ENCODE measurements at places on chromosomes 13 and 19.

- no peak for DNase-seq
Measured at GRCh38 chr19:34468409-34468808, 13.1 kb upstream of the WTIP start.

- DNase-seq = no peak
Measured at GRCh38 chr13:75120085-75120484, 361.9 kb downstream of the TBC1D4 start.

GRCh38 chr13:75715601-75716523, 79.7 kb downstream of the LMO7 start:
- peak; percentile 44 for DNase-seq

DNA sequence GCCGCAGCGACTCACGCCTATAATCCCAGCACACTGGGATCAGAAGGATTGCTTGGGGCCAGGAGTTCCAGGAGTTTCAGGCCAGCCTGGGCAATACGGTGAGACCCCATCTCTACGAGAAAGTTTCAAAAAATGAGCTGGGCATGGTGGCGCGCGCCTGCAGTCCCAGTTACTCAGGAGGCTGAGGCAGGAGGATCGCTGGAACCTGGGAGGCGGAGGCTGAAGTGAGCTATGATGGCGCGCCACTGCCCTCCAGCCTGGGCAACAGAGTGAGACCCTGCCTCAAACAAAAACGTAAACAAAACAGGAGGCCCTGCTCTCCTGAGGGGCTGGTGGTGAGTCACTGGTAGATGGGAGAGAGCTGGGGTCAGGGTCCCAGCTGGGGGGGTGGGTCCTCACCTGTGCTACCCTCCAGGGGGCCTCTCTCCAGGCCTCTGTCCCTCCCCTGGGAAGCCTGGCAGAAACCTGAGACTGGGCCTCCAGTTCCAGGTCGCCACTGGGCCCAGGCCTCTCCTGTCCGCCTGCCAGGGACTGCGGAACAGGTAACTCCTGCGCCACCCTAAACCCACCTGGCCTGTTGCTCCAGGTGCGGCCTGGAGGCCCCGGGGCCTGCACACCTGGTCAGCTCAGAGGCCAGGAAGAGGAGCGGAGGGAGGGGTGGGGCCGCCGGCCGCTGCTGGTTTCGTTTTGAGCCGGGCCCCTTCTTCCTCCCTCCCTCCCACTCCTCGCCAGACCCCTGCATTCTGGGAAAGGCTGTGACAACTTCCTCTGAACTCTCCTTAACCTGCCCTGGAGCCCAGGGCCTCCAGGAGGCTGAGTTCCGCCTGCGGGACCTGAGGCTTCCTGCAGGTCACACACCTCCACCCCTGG, 17.2 kb upstream of the ZBTB7A start:
- no peak for DNase-seq

- DNase-seq = peak; percentile 43
Measured at GRCh38 chr19:31674503-31675192, 325.4 kb upstream of the TSHZ3 start.

DNA sequence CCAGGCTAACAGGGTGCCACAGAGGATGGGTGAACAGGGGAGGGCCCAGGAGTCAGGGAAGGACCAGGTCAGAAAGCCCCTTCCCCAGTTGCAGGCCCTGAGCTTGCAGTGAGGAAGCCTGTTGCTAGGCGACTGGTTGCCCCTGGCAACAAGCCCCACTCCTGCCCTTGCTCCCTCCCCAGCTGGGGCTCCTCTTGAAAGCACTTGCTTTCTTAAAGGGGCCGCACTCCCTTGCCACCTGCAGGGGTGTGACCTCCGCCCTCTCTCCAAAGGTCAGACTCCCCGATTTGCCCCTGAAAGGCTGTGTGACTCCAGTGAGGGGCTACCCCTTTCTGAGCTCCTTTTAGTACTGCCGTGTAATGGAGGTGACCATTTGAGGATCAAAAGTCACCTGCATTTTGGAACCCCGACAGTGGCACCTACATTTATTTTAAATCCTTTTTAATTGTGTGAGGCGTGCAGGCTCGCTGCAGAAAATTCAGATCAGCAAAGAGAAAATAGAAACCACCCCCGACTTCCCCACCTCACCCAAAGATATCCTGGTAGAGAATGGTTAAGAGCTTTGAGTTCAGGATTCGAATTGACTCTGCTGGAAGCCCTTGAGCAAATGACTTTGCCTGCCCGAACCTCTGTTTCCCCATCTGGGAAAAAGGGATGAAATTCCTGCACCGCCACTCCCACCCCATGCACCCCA, 4.8 kb downstream of the FCHO1 start:
- peak; percentile 64 for DNase-seq

DNA sequence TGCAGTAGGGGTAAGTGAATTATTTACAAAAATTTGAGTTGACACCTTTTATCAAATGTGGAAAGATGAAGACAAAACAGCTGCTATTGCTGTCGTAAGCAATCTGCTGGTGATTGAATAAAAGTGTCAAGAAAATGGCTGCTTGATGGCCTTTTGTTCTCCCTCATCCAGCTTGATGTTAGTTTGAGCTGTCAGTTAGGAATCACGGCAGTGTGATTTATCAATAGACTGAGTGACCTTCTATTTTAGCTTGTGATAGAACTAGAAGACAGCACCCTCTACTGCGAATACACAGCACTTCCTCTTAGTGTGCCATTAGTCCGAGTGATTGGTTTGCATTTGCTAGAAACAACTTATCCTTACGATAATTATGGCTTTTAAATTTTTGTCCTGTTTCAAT, 76.3 kb downstream of the MZT1 start:
- DNase-seq = no peak

DNA sequence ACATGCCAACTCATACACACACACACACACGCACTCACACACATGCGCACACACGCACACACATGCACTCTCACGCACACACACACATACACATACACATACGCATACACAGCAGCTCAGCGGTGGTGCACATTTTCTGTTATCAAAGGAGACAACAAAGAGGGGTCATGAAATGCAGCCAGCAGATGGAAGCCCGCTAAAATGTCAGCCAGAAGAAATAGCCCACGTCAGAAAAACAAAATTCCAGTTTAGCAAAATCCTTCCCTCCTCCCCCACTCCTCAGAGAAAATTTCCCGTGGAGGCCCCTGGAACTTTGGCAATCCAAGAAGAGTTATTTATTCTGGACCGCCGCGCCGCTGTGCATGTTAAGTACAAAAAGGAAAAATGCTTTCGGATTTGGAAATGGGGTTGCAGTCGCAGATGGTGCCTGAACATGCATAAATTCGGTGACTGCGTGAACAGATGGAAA, 114.6 kb upstream of the VSTM2B start:
- DNase-seq = no peak

GRCh38 chr13:99756281-99756680, 215.3 kb downstream of the ZIC5 start:
- DNase-seq = no peak

GRCh38 chr13:90640976-90641375, 706.5 kb upstream of the MIR17HG start:
- DNase-seq = peak; percentile 74

DNA sequence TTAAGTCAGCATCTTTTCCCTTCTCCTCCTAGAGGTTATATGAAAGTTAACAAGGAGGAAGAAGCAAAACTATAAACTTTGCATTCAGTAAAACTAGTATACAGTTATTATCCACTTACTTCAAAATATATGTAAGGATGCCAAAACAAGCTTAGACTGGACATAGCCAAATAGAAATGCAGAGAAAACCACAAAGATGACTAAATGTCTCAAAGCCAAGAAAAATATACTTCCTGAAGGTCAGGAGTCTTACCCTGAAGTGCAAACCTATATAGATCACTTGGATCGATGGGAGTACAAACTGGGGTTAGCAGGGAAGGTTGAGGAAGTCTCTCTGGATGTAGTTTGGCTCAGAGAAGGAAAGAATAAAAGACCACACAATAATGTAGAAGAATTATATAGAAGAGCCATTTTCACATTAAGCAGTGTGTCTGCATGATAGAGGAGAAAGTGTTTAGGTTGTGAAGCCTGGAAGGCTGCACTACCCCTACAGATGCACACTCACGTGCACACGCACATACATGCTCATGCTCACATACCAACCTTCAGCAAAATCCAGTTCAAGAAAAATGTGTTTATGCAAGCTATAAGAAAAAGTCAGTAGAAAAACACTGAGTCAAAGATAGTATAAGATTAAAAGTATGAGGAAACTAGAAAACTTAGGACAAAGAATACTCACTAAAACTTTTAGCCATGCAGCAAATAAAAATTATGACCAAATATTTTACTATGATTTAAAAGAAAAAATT, 112.1 kb upstream of the RXFP2 start:
- peak; percentile 74 for DNase-seq

- no peak for DNase-seq
Measured at GRCh38 chr13:37047032-37047431, 12.5 kb downstream of the SUPT20H start.

DNA sequence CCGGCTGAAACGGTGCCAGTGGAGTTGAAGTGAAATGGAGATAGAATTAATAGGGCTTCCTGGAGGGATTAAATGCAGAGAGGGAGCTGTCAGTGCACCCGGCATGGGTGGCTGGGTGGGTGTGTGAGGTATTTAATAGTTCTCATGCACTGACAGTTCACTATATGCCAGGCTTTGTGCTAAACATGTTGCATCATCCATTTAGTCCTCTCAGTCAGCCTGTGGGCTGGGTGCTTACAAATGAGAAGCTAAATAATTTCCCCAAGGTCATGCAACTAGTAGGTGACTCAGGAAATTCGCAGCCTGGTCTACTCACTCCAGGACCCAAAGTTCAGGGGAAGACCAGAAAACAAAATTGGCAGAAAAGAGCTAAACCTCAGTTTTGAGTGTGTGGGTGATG, 63.5 kb upstream of the SPATA13 start:
- peak; percentile 49 for DNase-seq

- no peak for DNase-seq
Measured at GRCh38 chr13:54206626-54207025, 1178.0 kb downstream of the OLFM4 start.

GRCh38 chr19:44779150-44779549, 1.5 kb downstream of the CBLC start:
- DNase-seq = no peak

DNA sequence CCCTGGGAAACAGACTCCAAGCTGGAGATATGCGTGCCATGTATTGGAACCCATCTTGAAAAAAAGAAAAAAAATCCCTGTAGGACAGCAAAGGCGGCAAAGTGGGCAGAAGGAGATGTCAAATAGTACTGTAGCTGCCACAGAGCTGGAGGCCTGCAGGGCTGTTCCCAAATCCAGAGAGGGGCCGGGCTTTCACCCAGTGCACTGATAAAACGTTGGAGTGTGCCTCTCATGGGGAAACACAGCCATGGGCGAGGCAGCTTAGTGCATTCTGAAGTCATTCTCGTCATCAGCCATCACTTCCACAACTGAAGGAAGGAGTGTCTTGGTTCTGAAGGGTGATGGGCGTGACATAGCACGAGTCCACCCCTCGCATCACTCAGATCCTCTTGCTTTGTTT, 4.8 kb downstream of the SGCG start:
- no peak for DNase-seq

DNA sequence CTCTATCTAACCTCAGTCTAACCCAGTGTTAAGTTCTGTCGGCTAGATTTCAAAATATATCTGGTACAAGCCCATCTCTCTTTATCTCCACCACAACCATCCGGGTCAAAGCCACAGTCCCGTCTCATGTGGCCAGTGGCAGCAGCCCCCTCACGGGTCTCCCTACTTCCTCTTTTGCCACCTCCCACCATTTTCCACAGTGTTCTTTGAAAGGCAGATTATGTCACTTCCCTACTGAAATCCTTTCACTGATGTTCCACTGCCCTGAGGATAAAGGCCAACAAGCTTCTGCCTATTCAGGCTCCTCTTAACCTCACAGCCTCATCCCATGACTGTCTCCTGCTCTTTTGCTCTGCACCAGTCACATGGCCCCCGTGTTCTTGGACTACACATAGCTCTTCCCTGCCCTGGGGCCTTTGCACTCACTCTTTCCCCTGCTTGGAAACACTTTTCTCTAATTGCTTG, 117.2 kb downstream of the UBL3 start:
- no peak for DNase-seq

GRCh38 chr19:19115954-19116353, 22.3 kb downstream of the TMEM161A start:
- DNase-seq = peak; percentile 22

Data from cardiac fibroblast (primary cell).